AG04449 (cell line): ENCODE measurements at places on chromosomes 12 and 14.

GRCh38 chr12:131258398-131258797 is 304.7 kb downstream of the ADGRD1 start:
- no peak for DNase-seq

DNA sequence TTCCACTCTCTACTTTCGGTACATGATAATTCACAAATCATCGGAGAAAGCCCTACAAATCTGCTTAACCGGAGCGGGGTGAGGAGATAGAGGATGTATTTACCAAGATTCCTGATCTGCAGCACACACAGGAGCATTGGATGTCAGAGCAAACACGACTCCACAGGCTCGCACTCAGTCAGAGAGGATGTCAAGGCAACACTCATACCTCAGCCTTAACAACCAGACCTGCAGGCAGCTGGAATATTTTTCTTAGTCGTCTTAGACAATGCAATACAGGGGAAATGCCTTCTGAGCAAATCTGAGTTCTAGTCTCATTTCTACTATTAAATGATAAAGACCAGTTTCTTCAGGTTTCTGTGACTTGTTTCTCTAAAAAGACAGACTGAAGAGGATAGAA is 159.3 kb upstream of the CPNE8 start:
- DNase-seq: no peak

- no peak for DNase-seq
These were observed 12.2 kb downstream of the EVL start for GRCh38 chr14:100077441-100077840.

DNA sequence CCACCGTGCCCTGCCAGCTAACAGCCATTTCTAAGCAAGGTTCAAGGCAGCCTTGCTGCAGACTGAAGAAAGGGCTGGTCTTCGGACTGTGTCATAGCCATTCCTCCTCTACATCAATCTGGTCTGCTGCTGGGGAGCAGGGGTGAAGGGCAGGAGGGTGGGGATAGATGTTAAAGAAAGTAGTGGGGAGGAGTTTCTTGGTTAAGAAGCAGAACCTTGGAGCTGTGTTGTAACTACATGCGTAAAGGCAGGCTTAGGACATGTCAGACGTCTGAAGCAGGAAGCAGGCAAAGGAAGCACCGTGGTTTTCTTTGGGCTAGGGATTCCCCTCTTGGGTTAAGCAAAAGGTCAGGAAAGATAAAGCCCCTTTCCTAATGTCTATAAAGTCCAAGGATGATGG is 18.1 kb upstream of the NEK9 start:
- no peak for DNase-seq

- no peak for DNase-seq
These were observed 18.9 kb downstream of the SLC25A21 start for GRCh38 chr14:37153483-37153882.

DNA sequence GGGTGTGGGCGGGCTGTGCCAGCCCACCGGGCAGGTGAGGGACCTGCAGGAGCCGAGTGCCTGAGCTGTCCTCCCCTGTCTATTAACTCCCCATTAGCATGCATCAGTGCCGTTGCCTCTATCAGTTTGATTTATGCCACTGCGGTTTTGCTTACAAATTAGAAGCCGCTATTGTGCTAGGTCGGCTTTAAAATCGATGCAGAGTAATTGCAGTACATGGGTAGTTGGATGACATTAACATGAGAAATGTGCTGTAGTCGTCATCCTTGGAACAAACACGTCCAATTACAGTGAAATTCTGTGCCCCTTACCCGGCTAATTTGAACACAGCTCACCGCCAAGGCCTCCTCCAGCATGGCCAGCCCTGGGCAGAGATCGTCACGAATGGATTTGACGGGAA is 145.8 kb downstream of the TSPAN9 start:
- no peak for DNase-seq

- no peak for DNase-seq
These were observed 29.1 kb downstream of the CHST11 start for GRCh38 chr12:104485651-104486362.

DNA sequence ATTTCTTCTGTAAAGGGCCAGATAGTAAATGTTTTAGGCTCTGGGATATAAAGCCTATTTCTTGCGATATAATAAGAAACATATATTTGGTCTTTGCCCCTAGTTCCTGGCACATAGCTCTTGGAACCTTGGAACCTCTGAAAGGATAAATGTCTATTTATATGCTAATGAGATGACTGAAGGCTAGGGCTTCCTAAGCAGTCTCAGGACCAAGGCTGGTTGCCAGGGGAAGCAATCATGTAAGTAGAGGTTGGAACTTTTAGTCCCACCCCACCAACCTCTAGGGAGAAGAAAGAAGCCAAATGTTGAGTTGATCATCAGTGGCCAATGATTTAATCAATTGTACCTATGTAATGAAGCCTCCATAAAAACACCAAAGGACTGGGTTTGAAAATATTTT is 26.6 kb upstream of the NFYB start:
- DNase-seq: no peak

GRCh38 chr12:550473-551260 is 90.9 kb downstream of the B4GALNT3 start:
- DNase-seq: no peak

DNA sequence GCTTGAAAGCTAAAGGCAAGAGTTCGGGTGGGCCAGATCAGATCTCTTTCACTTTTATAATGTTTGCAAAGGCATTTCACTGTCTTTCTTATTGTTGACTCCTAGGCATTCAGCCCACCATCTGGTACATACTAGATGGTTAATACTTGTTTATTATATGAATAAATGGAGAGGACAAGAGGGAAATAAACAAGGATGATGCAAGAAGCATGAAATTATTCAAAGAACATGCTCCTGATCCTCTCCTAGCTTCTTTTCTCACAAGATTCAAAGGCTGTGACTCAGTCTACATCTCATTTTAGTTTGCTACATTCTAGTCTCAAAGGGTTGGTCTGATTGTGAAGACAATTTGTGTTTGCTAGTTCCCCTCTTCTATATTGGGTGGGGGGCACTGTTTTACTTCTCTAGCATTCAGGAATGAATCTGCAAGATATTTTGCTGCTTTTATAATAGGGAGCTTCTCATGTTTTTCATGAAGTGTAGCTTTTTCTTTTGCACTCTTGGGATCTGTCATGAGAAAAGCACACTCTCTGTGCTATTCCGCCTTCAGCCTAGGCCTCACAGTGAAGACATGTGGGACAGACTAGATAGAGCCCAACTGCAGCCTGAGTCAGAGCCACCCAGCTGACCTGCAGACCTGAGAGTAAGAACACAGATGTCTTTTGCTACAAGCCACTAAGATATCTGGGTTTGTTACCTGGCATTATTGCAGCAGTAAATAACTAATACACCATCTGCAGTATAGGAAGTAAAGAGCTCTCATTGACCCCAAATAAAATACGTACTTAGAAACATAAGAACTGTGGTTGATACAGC is 65.7 kb downstream of the PTHLH start:
- no peak for DNase-seq

- peak; percentile 96 for DNase-seq
These were observed at the start of gene MTHFD1 for GRCh38 chr14:64387782-64388532. MTHFD1 (plus strand) TSS chr14:64388353; CDS start chr14:64388428, 75 bp downstream.

DNA sequence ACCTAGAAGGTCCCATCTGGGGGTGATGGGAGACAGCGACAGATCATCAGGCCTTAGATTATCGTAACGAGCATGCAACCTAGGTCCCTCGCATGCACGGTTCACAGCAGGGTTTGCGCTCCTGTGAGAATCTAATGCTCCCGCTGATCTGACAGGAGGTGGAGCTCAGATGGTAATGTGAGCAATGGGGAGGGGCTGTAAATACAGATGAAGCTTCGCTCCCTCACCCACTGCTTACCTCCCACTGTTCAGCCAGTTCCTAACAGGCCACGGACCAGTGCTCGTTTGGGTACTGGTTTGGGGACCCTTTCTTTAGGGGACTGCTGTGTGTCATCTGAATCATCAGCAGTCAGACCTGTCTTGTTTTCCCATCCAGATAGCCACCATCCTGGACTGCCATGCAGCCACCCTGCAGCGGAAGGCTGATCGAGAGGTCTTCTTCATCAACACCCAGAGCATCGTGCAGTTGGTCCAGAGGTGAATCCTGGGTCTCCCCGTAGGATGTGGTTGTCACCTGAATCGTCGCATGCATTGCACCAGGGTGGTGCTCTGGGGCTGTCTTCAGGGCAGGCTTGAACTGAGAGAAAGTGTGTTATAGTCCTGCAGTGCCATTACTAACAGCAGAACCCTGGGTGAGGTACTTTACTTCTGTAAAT is 96.2 kb downstream of the ACACB start:
- DNase-seq: no peak

- DNase-seq: peak; percentile 44
These were observed 49.2 kb downstream of the TESPA1 start for GRCh38 chr12:54935235-54935951.

DNA sequence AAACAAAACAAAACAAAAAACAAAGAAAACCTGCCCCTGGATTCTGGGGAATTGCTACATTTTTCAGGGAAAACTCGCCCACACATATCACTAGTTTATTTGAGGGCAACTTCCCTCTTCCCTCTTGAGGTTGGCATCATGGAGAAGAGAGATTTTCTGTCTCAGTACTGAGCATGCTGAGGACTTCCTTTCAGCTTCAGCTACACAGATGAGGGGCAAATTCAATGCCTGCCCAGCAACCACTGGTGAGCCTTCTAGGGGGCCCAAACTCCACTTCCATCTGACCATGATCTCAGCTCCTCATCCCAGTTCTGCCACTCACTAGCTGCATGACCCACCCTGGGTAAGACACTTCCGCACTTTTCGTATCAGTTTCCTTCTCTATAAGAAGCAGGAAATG is 63.1 kb upstream of the SCN8A start:
- no peak for DNase-seq

DNA sequence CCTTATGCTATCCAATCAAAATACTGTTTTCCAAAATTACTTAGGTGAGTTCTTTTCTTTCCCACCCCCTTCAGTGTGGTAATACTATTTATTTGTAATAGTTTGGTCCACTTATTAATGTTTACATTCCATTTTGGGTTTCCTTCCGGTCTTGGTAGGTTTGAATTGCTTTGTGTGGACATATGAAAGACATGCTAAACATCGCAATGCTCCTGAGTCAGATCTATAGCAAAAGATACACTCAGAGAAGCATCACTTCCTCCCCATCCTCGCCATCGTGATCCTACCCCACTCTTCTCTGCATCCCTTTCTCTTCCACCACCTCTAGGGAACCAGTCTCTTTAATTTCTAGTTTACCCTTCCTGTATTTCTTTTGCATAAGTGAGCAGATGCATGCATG is 30.0 kb downstream of the TUNAR start:
- DNase-seq: no peak

- DNase-seq: no peak
These were observed 11.5 kb upstream of the ULK1 start for GRCh38 chr12:131882804-131883520.

DNA sequence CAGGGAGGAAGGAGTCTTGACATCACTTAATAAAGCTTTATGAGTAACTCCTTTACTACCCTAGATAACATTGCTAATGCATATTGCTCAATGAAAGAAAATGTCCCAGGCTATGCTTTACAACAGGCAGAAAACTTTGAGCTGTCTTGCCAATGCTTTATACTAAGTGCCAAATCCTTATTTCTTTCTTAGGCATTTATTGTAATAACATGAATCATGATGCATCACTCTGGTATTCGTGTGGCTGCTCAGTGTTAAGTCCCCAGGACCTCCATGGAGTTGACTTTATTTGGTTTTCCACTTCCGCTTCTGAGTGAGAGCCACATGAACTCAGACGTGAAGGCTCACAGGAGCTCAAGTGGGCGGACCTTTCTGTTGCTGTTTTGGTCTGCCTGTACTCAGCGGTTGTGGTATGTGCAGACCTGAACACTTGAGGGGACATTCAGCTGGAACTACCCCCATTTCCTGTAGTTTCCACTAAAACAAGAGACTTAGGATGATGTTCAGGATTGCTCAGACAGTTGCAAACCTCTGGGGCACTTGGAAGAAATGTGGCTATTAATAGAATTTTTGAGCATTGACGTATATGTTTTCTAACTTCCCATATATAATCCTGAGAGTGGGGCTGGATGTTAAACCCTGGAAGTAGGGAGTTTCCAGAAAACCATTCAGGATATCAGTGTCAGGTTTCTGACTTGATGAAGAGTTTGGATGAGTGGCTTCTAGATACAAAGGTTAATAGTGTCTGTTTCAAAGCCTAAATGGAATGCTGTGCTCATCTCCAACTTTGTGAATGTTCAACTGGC is 258.6 kb downstream of the MSRB3 start:
- peak; percentile 100 for DNase-seq

- DNase-seq: no peak
These were observed 45.7 kb upstream of the FBRSL1 start for GRCh38 chr12:132444283-132444682.

DNA sequence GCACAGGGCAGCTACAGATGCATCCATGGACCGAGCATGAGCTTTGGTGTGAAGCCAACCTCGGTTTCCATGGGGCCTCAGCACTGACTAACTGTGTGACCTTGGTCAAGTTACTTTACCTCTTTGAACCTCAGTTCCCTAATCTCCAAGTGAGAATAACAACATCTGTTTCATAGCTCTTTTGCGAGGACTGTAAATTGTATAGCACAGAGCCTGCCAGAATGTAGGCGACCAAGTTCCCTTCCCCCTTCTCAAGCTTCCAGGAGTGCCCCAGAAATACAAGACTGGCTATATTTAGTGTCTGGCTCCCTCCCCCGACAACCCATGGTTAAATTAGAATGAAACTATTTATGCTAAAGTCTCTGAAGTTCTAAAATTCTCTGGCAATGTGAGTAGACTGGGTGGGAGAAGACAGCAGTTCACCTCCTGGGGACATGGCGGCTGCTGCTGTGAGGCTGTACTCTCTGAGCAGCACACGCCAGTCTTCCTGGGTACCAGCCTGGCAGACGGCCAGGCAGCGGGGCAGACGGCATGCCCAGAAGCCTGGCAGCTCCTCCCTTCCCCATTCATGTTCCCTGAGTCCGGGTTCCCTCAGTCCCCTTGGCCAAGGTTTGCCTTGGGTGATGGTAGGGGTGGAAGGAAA is 22.0 kb upstream of the TMED10 start:
- DNase-seq: no peak

- no peak for DNase-seq
These were observed 209.2 kb upstream of the C14orf180 start for GRCh38 chr14:104370256-104370870.

- no peak for DNase-seq
These were observed 11.7 kb downstream of the RTL1 start for GRCh38 chr14:100891501-100892445.

DNA sequence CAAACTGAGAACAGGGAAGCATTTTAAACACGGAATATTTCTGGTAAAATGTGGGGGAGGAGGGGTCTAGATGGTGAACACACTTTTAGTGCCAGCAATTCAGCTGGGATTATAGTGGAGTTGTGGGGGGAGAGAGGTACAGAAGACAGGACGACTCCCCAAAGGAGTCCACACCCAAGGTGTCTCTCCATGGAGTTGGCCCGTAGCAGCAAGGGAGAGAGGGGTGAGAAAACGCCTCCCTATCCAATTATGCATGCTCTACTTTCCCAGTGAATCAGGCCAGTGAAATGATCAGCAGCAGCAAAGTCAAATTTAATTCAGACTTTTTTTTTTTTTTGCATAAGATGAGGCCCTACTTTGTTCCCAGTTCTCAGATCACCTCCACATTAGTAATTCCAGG is 38.6 kb downstream of the BTG1 start:
- no peak for DNase-seq

GRCh38 chr12:95614390-95614982 is 63.2 kb upstream of the USP44 start:
- DNase-seq: no peak

- no peak for DNase-seq
These were observed 58.3 kb downstream of the GALNT16 start for GRCh38 chr14:69318241-69318640.
